ENCODE measurements at places on chromosomes 1 and 21.

DNA sequence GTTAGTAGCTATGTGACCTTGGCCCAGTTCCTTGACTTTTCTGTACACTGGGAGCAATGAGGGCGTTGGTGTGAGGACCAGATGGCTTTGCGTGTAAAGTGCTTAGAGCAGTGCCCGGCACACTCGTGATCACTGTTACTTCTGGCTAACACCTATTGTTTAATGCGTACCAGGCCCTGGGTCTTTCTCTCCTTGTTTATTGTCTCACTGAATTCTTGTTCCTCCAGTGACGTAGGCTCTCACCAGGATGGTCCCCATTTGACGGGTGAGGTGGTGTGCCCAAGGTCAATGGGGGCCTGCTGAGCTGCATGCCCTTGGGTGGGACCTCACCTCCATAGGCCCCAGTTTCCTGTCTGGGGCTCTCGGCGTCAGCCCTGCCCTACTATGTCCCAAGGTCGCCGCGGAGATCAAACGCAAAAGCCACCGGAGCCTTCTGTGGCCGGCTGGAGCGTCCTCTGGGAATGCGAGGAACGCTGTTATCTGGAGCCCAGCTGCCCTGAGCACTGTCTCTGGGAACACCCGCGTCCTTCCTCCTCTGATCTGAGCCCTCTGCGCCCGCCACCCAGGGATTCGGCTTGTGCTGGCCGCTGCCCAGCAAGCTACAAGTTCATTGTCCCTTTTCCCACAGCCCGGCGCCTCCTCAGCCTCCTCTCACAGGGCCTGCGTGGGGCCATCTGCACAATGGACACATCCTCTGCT lies 28.9 kb downstream of the ALPL start:
- DNase-seq: no peak

GRCh38 chr1:4784761-4785160 lies 130.4 kb downstream of the AJAP1 start:
- peak; percentile 28 for DNase-seq

GRCh38 chr1:21152423-21153100 lies 24.1 kb downstream of the EIF4G3 start:
- DNase-seq: no peak

DNA sequence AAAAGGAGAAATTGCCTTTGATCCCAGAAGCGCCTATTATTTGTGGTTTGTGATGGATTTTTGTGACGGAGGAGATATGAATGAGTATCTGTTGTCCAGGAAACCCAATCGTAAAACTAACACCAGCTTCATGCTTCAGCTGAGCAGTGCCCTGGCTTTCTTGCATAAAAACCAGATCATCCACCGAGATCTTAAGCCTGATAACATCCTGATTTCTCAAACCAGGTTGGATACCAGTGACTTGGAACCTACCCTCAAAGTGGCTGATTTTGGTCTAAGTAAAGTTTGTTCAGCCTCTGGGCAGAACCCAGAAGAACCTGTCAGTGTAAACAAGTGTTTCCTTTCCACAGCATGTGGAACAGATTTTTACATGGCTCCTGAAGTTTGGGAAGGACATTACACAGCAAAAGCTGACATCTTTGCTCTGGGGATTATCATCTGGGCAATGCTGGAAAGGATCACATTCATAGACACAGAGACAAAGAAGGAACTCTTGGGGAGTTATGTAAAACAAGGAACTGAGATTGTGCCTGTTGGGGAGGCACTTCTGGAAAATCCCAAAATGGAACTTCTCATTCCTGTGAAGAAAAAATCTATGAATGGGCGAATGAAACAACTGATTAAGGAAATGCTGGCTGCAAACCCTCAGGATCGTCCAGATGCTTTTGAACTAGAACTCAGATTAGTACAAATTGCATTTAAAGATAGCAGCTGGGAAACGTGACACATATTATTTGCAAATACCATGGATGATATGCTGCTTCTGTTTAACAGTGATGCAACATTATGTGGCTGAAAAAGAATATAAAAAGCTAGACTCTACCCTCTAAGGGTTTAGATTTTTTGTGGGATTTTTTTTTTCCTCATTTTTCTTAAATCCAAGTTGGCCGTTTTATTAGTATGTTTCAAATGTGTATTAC lies 10.5 kb downstream of the PDIK1L start:
- DNase-seq: no peak

DNA sequence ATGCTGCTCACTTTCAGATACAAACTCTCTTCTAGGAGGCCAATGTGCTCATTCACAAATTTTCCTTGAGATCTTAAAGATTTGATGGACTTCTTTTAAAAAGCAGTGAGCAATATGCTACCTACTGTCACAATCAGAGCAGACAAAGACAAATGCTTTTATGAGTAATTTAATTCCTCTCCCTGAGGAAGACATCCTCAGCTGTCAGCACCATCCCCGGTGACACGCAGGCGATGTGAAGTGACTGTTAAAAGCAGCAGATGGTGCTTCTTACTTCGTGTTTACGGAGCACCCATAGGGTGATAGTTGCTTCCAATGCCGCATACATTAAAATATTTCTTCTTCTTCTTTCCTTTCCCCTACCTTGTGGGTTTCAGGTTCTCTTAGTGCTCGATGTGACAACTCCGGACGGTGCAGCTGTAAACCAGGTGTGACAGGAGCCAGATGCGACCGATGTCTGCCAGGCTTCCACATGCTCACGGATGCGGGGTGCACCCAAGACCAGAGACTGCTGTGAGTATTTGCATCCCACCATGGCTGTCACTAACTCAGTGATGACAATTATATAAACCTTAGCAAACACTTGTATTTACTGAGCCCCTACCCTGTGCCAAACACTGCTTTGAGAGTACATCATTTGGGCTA lies 29.1 kb downstream of the LAMC2 start:
- DNase-seq: peak; percentile 93

DNA sequence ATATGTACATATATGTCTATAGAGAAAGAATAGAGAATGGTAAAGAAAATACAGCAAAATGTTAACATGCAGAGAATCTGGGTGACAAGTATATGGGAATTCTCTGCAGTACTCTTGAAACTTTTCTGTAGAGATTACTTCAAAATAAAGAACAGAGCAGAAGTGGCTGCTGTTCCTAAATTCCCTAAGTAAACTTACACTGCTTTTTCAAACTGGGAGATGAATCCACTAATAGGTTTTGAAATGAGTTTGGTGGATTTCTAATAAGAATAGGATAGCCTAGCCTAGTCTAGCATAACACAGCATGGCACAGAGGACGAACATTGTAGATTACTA lies 450 bp upstream of the CR2 start:
- no peak for DNase-seq

DNA sequence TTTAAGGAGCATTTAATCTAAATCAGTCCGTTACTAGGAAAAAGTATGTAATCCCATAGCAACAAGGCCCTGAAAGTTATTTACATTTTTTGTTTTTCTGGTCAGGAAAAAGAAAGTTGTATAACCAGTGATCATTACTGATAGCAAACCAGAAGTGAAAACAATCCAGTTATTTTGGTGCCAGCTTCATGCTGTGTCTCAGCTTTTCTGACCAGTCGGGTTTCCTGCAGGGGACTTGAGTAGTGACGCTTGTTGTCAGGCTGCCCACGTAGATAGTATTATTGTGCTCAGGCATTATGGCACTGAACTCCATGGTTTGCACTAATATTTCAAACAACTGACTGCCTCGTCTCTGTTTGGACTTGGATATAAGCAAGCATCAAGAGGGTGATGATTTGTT lies 55.2 kb downstream of the SASS6 start:
- DNase-seq: no peak

DNA sequence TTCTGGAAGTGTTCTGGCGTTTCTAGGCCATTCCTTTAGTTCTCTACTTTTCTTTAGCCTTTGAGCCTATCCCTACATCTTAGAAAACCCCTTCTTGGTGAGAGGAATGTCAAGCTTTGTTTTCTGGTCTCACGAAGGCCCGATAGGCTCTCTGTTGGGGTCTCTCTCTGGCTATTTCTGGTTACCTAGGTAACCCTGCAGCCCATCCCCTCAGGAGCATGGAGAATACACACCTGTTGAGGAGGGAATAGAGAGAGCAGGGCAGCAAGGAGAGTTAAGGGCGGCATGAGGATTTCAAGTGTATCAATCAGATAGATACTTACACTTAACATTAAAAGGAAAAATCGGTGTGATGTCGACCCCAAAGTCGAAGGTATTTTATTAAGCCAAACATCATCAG lies 45.7 kb downstream of the LRRC8D start:
- DNase-seq: no peak

DNA sequence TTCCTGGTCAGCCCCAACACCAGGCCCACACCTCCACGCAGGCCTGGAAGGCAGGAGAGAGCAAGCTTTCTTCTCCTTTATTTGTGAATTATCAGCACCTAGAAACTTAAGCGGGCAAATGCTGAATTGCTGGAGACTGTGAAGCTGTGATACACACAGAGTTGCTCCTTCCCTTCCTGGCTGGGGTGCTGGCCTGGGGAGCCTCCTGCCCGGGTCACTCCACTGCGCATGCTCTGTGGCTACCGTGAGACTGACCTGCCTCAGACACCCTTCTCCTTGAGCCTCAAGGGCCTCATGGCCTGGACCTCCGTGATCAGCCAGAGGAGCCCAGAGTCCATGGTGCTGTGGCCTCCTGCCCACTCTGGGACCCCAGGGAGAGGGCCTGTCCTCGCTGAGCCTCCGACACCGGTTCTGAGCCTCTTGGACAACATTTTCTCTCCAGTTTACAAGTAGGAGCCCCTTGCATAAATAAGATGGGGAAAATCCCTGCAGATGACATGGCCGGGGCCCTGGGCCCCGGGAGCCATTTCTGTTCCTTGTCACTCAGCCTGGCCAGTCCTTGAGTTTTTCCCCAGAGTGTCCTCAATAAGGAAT lies 18.0 kb downstream of the AGPAT3 start:
- DNase-seq: no peak
